ENCODE measurements at places on chromosomes 2 and 18.

DNA sequence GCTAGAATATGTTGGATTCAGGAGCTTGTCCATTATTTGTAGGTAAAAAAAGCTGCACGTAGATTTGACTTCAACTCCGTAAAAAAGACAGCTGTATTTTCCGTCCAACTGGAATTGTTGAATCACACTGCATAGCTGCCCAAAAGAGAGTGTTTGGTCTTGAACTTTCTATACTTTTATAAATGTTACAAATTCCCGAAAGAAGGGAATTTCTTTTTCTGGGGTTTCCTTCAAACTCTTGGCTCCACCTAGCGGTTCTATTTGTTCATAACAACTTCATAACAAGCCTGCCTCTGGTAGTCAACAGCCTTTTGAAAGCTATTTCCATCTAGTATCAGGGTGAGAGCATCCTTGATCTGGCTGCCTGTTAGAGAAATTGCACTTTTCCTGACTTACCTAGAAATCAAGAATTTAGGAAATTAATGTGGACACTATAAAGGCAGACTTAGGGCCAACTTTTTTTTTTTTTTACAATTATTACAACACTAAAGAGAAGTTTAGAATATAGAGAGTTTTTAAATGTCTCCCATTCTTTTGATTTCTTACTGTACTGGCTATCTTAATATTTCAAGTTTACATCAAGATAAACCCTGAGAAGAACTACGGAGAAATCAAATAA, 48.1 kb downstream of the TMEM185B start:
- DNase-seq, result peak; percentile 84

DNA sequence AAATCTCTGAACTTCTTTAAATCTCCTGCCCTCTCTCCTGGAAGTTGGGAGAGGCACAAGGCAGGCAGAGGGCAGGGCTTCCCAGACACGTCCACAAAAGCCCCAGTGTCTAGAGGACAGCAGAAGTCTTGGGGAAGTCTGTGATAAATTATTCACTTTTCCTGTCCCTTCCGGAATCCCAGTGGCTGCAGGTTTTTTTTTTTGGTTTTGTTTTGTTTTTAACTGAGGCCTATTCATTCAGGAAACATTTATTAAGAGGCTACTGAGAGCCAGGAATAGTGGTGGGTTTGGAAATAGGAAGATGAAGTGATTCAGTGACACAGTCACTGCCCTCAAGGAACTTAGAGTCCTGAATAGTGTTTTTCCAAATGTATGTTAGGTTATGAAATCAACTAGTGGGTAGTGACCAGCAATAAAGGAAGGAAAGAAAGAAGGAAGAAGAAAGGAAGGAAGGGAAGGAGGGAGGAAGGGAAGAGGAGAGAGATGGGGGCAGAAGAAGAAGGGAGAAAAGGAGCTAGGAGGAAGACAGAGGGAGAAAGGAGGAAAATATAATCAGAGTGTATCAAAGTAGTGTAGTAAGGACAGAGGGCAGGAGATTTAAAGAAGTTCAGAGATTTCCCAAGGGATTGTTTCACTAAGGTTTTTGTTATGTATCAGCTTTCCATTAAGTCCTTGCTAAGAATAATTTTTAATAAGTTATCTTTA, 98.9 kb upstream of the ZFP36L2 start:
- DNase-seq, result no peak

DNA sequence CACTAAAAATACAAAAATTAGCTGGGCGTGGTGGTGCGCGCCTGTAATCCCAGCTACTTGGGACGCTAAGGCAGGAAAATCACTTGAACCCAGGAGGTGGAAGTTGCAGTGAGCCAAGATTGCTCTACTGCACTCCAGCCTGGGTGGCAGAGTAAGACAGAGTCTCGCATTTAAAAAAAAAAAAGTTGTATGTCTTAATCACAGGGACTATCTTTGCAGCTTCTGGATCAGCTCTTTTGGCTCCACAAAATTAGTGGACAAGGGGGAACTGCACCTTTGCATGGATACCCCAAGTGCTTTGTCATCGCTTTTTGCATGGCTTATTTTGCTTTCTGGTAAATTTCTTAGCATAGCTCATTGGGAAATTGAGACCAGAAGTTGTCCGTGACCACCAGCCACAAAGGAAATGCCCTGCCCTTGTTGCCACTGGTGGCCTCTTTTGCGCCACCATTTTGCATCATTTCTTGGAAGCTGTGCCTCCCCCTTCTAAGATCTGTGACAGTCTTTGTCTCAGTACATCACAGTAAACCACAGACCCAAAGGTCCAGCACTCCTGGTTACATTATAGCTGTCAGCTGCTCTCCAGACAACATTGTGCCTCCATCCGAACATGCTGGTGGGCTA, 43.9 kb upstream of the PCBP1 start:
- no peak for DNase-seq

DNA sequence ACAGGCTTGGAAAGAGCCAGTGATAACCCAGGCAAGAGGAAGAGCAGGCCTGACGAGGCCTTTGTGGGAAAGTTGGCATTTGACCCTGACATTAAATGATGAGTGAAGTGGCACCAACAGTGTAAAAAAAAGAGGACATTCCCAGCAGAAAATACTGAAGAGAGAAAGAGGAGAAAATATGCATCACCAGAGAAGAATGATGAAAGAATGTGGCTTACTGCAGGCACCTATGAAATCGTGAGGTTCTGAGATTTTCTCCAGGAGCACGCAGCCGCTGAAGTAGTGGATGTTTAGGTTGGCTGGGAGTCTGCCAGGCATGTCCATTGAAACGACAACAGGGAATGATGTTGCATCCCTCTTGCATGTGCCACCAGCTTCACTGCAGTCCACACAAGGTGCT, 13.8 kb downstream of the EHD3 start:
- no peak for DNase-seq

DNA sequence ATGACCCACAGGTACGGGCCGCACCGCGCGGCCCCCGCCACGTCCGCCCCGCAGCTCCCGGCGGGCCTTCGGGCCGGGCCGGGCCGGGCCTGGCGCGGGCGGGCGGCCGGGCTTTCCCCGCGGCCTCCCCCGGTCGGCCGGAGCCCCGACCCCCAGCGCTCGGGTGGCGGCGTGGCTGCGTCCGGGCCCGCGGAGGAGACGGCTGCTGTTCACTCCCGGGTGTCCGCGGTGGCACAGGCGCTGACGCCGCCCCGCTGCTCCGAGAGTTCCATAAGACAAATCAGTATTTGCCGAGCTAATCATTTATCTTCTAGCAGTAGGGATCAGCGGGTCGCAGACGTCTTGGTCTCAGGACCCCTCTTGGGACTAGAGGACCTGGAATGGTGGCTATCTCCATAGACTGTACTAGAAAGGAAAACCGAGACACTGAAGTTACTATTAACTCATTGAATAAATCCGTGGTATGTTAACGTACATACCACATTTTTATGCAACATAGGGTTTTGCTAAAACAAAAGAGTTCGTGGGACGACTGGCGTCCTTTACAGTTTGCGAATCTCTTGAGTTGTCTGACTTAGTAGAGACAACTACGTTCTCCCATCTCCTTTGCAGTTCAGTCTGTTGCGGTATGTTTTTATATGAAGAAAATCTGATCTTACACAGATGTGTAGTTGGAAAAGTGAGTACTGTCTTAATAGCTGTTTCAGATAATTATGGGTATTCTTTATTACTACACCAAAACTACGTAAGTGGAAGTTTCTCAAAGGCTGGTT, 500 bp downstream of the LIMS1 start:
- peak; percentile 48 for DNase-seq

- DNase-seq, result no peak
Measured at GRCh38 chr2:240803191-240803590, 16.8 kb downstream of the KIF1A start.

DNA sequence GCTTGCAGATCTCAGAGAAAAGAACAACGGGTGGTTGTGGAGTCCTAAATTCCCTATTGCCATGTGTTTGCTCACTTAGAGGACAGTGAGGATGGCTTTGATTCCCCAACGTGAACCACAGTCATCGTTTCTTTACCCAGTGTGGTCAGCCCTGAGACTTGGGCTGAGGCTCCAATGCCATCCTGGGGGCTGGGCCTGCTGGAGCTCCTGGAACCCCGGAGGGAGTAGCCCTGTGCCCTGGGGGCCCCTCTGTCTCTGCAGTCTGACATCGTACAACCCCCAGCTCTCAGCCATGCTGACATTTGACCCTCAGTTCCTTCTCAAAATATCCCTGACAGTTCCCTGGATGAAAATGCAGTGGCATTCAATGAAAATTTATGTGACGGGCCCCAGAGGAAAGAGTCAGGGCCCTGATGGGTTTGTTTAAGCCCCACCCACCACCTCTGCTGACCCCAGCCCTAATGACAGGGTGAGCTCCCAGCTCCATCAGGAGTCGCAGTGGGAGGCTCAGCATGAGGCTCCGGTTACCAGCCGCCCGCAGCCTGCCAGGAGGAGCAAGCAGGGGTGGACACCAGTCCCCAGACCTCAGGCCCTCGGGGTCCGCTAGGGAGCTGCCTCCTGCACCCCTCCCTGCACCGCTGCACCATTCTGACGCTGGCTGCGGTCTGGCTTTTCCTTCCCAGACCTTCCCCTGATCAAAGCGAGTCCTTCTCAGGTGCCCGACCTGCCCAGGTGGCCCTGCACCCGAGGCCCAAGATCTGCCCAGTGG, 120.9 kb downstream of the TWIST2 start:
- DNase-seq, result no peak

- peak; percentile 18 for DNase-seq
Measured at GRCh38 chr2:127826047-127826446, 15.1 kb upstream of the WDR33 start.

DNA sequence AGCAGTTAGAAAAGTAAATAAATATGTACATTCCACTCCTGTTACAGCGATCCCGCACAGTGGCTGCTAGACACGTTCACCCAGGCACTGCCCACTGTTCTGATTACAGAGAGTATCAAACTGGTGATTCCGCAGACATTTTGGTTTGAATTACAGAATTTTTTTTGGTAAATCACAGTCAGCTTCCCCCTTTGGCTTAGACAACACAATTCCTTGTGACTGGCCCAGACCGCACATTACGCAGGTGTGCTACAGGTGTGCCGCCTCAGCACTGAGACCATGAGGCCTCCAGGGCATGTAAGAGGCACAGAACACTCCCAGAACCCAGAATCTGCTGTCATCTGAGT, 112.3 kb downstream of the PXDN start:
- peak; percentile 97 for DNase-seq

GRCh38 chr2:203547356-203547755, 12.3 kb upstream of the RAPH1 start:
- no peak for DNase-seq

- no peak for DNase-seq
Measured at GRCh38 chr2:78993518-78994148, 31.9 kb upstream of the REG3G start.

DNA sequence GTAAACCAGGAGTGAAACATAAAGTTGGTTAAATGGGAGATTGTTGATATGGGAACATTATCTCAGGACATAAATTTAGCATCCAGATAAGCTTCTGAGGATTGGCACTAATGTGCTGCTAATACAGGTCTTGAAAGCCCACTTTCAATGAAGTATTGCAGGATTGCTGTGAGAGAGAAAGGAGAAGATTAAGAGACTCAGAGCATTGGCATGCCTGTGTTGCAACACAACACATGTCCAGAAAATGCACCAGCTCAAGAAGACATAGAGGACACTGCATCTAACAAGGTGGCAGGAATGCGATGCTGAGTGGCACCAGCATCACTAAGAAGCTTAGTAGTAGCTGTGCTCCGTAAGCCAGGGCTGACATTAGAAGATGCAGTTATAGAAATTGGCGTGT, 728.9 kb downstream of the SUCLG1 start:
- DNase-seq, result no peak

DNA sequence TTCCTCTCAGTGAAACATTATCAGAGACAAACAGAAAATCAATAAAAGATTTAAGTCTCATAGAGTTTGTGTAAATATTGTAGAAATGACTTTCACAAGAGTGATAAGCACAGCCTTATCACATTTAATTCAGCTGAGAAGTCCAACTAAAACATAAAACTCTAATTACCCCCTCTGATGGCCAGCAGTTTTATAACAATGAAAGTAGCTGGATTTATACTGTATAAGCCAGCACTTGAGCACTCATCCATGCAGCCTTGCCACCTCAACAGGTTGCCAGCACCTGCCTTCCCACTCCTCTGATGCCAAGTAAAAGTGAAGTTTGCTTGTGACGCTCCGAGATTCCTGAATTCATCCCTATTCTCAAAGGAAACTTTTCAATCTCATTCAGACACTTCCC, 103.0 kb upstream of the STK39 start:
- DNase-seq, result no peak

DNA sequence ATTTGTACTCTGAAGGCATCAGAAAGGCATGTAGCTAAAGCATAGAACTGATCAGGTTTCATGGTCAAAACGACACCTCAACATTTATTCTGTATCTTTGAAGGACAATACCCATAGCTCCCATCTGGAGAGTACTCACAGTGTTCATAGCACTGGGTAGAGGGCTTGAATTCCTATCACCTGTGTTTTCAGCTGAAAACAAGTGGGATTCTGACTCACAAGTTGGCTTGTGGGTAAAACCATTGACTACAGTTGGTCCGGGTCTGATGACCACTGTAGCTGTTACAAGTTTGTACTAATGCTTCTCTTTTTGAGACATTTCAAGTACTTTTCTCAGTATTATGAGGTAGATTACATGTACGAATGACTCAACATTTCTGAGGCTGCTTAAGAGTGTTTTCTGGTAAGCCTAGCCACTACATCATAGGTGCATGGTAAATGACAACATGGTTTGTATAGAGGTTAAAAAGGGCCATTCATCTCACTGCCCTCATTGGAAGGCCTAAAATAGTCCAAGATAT, 68.6 kb upstream of the PELI1 start:
- DNase-seq, result no peak

DNA sequence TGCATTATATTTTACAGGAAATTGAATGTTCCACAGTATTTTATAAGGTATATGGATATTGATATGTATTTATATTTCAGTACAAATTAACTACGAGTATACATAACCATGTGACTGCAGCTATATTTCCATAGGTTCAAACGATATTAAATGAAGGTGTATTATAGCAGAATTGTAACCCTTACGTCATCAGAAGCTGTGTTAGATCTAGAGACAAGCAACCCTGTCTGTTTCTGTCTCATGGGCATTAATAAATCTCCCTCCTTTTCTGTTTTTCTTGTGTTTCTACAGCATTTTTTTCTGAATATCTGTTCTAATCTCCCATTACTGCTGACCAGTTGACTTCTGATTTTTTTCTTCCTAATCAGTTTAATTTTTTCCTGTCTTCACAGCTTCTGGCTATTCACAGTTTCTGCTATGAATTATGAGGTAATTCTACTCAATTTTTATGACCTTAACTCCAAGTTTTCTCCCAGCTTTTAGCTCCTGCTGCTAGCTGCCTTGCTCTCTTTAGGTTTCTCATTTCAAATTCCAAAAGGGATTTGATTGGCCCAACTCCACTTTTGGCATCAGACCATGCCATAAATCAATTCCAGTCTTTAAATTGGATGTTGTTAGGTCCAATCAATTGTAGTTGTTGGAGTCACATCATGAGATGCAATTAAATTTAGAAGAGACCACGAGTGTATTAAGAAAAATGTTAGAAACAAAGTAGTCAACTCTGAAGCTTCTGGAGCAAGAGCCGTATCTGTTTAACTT, 277.5 kb upstream of the ZSWIM2 start:
- no peak for DNase-seq

- no peak for DNase-seq
Measured at GRCh38 chr2:239389414-239390329, 11.1 kb downstream of the HDAC4 start.

GRCh38 chr2:81895620-81896250, 1591.2 kb upstream of the LRRTM1 start:
- DNase-seq, result peak; percentile 48

Data from PC-3 (cell line).